SJSA1 (cell line): ENCODE measurements at places on chromosomes 7 and 10. TPM values are rescaled to one million over a fixed set of nuclear protein-coding genes. Genes with fewer than 3 reads are reported as not detected.

Gene OR9A4
- total RNA-seq, result not detected in 2 replicates

Gene ENTPD1
- total RNA-seq, result not detected in 2 replicates

Gene SYT15B
- total RNA-seq, result 1.0 and 9.3 TPM in 2 replicates

Gene CYP2C19
- total RNA-seq, result not detected in 2 replicates

Gene COL26A1
- not detected in 2 replicates for total RNA-seq

Gene AMZ1
- 1.3 TPM in 1 of 2 replicates, not detected in the other for total RNA-seq

DNA sequence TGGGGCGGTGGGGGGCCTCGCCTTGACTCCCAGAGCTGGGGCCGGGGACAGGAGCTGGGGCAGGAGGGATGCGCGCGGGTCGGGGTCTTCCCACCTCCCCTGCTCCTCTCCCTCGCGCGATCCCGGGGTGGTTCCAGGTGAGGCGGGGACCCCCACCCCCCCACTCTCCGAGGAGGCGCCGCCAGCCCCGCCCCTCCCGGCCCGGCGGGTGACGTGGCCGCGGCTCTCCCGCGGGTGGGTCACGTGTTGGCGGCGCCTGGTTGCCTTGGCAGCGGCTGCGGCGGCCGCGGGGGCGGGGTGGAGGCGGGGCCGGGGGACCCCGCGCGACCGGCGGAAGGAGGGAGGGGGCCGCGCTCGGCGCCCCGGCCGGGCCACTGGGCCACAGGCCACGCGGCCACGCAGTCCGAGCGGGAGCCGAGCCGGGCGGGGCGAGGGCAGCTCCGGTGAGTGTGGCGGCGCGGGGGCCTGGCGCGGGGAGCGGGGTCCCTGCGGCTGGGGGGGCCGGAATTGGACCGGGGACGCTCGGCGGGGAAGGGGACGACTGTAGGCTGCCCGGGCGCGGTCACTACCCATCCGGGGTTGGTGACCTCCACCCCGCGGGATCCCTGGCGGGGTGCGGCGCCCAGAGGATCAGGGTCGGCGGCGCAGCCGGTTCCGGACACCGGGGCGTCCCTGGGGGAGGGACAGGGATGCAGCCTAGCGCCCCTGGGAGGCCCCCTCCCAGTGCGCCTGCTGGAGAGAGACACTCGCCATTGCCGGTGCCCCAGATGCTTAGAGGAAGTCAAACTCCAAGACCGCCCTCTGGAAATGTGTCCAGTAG, at the start of gene ORAI2:
TSS of gene ORAI2 (plus strand) at position 357 of the 820 bp plus-strand sequence. CDS start 5,382 bp downstream, outside the sequence.
- DNase-seq, result peak; percentile 39

DNA sequence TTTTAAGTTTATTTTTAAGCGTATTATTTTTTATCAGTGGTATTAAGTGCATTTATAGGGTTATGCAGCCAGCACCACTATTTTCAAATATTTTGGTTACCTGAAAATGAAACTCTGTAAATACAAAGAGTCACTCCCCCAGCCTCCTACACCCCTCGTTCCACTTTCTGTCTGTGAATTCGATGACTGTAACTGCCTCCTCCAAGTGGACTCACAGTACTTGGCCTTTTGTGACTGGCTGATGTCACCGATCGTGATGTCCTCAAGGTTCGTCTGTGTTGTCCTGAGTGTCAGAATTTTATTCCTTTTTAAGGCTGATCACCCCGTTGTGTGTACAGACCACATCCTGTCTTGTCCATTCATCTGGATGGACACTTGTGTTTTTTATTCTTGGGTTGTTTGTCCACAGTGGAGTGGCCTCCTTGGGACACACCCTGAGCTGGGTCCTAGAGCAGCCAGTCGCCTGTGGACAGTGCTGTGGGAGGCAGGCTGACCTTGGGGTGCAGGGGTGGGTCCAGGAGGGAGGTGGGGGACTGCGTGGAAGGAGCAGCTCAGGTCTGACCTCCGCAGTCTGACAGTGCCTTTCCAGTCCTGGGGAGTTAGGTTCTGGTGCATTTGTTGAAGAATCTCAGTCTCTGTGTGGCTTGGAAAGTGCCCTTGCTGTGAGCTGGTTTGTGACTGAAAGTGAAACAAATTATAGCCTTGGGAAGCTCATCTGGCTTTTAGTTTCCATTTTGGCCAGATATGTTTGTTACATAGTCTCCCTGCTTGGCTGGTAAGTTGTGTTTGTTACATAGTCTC, 6.9 kb downstream of the MTG1 start:
- DNase-seq, result no peak

GRCh38 chr10:12187321-12187905, 8.3 kb downstream of the NUDT5 start:
- DNase-seq, result no peak

DNA sequence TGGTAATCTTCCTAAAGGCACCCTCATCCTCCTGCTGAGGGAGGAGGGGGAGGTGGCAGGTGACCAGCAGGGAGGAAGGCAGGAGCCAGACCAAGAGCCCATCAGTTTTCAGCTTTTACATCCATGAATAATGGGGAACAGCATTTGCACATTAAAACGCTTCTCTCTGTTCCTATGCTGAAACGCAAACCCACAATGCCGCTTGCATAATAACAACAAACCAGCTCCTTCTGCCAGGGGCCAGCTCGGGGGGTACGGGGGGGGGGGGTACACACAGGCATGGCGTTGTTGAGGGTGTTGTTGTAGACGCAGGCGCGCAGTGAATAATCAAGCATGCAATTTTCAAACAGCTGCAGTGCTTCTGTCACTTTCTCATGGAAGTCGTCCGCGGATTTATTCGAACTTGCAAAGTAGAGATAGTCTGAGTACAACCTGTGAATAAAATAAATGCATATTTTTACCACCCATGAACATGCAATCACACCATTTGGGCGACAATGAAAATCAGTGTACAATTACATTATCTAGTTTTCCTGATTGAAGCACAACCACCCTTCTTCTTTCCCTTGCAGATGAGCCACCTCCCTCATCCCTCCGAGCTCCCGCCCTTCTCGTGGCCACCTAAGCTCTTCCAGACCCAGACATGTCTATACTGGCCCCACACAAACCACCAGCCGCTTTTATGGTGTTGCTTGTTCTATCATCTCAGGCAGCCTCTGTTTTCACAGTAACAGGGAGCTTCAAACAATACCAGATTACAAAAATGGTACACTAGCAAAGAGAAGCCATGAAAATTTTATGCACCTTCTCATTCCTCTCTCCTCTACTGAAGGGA, 72.2 kb downstream of the CHST15 start:
- no peak for DNase-seq

DNA sequence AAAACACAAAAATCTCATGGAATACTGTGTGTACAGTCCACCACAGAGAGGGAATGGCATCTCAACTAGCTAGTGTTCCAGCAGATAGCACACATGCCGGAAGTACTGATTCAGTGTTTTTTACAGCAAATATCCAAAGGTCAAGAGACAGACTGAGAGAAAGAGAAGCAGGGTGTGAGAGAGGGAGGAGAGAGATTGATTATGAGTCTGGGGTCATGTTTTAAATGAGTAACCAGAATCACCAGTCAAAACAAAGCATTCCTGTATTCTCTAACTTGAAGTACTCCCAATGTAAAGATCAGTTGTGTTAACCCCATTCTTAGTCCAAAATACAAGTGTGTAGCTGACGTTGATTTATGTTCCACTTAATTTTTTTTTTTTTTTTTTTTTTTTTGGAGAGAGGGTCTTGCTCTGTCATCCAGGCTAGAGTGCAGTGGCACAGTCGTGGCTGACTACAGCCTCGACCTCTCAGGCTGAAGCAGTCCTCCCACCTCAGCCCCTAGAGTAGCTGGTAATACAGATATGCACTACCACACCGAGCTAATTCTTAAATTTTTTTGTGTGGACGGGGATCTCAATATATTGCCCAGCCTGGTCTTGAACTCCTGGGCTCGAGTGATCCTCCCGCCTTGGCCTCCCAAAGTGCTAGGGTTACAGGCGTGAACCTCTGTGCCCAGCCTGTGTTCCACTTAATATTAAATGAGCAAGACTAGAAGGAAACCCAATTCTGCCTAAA, 114.2 kb downstream of the TAF3 start:
- no peak for DNase-seq

GRCh38 chr7:107711301-107711700, 32.6 kb upstream of the CBLL1 start:
- peak; percentile 50 for DNase-seq

GRCh38 chr7:130650611-130651120, 17.9 kb downstream of the COPG2 start:
- no peak for DNase-seq
